ENCODE measurements at places on chromosomes 7 and 10.

- DNase-seq = peak; percentile 58
These were observed 4.2 kb downstream of the ELN start for GRCh38 chr7:74032191-74032490.

DNA sequence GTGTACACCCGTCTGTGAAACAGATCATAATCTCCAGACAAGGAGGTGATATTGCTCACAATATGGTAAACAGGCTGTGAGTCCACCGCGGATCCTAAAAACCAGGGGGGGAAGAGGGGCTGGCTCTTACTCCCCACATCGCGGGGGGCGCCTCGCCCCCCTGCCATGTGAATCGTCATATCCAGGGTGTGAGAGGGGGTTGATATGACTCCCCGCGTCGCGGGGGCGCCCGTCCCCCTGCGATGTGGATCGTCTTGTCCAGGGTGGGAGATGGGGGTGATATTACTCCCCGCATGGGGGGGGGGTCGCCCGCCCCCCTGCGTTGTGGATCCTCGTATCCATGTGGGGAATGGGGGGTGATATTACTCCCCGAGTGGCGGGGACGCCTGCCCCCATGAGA is 30.9 kb downstream of the OCM2 start:
- DNase-seq = no peak

- DNase-seq = peak; percentile 60
These were observed 54.8 kb downstream of the DAGLB start for GRCh38 chr7:6392712-6393666.

DNA sequence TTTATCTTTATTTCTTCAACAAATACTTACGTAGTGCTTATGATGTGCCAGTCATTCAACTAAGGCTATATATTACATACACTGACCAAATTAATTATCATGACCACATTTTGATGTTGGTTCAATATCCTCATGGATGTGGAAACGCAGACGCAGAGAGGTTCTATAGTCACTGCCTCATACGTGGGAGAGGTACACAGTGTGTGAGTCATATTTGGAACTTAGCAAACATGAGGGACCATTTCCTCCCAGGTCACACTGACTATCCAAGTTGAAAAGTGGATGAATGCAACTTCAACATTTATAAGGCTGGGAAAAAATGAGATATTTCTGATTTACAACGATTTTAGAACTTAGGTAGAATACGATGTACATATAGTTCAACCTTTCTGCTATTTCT is 113.6 kb downstream of the PRLHR start:
- no peak for DNase-seq

GRCh38 chr7:30771174-30771879 is at the start of gene MINDY4:
TSS of gene MINDY4 (plus strand) at chr7:30771417. CDS start at chr7:30771494, 77 bp downstream.
- DNase-seq = peak; percentile 75

DNA sequence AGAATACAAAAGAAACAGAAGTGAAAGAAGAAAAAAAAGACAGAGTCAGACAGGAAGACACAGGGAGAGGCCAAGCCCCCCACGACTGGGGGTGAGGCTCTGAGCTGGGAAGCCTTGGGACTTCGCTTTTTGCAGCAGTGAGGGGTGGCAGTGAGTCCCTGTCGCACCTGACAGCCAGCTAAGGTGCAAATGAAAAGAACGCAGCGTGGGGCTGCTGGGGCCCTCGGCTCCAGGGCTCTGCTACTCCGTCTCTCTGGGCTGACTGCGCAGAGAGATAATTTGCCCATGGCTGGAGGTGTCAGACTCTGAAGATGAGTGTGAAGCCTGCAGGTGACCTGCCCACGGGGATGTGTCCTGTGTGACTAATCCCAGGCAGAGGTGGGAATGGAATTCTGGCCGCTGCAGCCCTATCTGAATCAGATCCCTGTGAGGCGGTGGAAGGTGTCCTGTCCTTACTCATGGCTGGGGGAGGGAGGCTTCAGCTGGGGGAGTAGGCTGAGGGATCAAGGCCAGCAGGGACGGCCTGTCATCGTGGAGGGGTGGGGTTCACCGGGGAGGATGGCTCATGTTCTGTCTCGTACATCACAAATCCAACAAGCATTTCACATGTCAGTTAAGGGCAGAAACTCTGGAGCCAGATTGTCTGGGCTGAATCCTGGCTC is 96.4 kb downstream of the SLIT1 start:
- no peak for DNase-seq

GRCh38 chr10:51235865-51236264 is 161.6 kb downstream of the PRKG1 start:
- no peak for DNase-seq

DNA sequence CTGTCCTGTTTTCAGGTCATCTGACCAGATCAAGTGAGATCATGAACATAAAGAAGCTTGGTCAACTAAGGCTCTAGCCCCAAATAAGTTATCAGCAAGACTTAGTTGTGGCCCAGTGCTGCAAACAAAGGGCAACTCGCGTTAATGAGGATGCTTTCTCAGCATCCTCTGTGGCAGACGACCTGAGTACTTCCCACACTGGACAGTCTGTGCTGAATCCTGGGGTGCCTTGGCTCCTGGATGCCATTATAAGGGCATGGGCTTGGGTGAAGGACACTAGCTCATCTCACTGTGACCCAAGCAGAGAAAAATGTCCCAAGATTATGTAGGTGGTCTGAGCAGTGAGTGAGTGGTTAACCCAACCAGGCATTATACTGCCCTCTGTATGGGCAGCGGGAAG is 13.9 kb downstream of the CPA5 start:
- DNase-seq = no peak

DNA sequence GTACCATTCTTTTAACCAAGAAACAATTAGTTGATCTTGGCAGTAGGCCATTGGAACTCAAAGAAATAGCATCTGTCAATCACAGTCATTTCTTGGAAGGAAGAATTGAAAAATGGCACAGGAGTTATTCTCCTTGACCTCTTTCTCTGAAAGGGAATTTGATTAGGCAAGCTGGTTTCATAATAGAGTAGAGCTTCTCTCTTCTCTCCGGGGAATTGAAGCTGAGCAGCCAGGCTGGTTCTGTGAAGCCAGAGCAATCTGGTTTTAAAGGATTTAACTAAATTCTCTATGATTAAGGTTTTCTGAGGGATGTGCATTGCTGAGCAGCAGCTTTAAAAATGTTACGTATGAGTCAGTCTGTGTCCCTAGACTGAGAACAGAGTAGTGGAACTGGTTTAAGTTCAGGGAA is 70.2 kb downstream of the AHCYL2 start:
- peak; percentile 86 for DNase-seq

GRCh38 chr10:15208221-15208620 is 39.7 kb upstream of the NMT2 start:
- no peak for DNase-seq

GRCh38 chr10:43878386-43878785 is 229.7 kb upstream of the ZNF32 start:
- peak; percentile 77 for DNase-seq

- peak; percentile 47 for DNase-seq
These were observed 363.6 kb upstream of the NRP1 start for GRCh38 chr10:33698033-33698432.

DNA sequence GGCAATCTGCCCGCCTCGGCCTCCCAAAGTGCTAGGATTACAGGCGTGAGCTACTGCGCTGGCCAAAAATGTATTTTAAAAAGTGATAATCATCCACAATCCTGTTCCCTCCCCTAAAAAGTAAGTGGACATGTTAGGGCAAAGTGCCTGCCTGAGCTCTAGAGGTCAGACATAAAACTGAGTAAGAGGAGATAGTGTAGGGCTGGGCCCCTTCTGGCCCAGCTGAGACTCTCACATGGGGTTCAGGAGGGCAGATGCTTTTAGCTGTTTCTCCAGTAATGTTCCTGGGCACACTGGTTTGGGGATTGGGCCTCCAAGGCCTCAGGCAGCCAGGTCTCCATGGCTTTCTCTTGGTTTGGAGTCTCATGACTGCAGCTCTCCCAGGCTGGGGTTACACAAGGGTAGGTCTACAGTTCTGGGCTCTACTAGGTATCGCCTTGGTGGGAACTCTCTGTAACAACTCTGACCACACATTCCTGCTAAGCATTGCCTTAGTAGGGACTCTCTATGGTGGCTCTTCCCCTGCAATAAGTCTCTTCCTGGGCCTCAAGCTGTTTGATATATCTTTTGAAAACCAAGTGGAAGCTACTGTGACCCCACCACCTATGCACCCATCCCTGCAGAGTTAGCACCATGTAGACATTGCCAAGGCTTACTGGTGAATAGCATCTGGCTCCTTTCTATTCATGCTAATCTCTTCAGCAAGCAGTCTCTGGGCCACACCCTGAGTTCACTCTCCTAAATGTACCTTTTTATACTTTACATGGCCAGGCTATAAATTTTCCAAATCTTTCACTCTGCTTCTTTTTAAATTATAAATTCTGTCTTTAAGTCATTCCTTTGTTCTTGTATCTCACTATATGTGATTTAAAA is 6.9 kb upstream of the NUDCD3 start:
- DNase-seq = no peak

DNA sequence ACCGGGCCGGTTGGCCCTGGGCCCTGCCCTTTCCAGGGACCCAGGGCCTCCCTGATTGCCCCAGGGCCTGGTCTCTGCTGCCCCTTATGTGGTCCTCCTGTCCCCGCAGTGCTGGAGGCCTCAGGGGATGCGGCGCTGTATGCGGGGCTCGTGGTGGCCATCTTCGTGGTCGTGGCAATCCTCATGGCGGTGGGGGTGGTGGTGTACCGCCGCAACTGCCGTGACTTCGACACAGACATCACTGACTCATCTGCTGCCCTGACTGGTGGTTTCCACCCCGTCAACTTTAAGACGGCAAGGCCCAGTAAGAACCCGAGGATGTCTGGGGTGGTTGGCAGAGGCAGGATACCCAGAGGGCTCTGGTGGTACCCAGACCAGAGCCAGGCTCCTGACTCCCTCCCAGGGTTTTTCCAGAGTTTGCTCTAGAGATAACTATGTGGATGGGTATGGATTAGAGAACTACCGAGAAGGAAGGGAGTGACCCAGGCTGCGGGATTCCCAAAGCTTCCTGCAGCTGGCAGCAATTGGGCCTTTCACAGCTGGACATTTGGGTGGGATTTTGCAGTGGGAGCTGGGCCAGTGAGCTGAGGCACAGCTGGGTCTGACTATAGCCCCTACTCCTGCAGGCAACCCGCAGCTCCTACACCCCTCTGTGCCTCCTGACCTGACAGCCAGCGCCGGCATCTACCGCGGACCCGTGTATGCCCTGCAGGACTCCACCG is 28.1 kb upstream of the SLC29A3 start:
- no peak for DNase-seq

DNA sequence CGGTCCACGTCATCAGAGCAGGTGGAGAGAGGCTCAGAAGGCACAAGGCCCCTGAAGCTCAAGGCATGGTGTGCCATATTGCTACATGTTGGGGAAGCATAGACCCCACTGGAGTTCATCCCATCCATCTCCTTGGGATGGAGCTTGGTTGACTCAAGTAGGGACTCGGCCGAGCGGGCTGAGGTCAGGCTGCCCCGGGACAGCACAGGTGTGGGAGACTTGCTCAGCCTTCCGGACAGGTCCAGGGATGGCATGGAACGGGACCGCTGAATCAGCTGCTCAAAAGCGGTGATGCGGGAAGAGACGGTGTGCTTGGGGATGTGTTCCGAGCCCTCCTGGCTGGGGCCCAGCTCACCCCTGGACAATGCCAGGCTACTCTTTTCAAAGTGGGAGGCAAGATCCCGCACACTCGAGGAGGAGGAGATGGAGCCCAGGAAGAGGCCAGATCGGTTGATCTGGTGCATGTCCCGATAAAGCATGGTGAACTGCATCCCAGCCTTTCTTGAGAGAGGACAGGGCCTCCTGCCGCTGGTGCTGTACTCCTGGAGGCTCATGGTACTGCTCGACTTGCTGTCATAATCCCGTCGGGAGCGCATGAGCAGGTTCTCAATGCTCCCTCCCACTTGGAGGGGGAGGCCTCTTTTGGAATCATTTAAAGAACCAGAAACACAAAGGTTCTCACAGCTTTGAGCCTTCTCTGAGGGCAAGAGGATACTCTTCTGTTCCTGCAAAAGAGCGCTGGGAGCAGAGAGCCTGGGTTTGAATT is 65.6 kb upstream of the PDLIM1 start:
- DNase-seq = no peak

DNA sequence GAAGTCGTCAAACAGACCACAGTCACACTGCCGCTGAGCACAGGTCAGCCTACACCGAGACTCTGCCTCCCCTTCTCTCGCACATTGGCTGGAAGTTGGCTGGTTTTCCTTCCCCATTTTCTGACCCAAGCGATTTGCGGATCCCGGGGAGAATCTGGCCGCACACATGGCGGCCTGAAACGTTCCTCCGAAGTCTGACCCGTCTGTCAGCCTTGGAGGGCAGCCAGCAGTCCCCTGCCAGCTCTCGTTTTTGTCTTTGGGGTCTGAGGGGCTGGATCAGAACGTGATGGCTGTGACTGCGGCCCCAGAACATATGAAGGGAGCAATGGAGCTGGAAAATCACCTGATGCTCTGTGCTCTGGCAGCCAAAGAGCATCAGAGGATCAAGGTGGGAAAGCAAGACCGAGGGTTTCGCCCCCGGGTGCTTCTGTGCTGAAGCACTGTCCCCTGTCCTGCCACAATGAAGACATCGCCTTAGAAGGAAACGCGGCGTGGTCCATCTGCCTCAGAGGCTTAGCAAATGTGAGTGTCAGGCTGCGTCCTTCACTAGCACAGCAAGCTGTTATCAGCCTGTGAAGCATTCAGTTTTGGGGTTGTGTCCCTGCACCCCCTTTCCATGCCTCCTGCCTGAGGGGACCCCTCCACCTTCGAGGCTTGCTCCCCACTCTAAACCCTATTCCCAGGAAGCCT is 119.3 kb upstream of the SHH start:
- no peak for DNase-seq

DNA sequence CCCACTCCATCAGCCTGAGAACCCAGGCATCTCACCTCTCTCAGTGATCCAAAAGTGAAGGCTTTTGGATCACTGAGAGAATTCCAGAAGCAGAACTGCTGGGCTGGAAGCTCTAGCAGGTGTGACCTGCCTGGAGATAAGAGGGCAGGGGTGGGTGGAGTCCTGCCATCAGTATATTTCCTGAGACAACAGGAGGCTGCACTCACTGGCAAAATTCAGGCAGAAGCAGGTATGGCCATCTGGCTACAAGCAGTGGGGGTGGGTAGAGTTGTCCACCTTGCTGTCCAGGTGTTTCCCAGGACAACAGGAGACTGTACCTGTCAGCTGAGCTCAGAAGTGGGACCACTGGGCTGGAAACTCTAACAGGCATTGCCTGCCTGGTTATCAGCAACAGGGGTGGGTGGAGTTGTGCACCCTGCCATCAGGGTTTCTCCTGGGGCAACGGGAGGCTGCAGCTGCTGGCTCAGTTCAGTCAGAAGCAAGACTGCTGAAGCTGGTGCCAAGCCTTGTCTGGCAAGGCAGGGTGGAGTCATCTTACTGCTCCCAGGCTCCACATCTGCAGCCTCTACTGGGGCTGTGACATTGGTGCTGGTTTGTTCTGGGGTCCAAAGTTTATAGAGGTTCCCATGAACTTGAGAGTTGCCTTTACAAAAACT is 47.2 kb upstream of the SFTPD start:
- no peak for DNase-seq

DNA sequence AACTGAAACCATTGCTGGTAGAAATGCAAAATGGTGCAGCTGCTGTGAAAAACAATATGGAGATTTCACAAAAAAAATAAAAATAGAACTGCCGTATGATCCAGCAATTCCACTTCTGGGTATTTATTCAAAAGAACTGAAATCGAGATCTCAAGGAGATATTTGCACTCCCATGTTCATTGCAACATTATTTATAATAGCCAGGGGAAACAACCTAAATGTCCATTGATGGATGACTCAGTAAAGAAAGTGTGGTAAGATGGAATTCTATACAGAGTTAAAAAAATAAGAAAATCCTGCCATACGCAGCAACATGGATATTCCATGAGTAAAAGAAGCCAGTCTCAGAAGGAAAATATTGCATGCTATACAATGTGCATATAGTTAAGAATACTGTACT is 290.6 kb upstream of the GHITM start:
- DNase-seq = no peak

GRCh38 chr7:94142281-94142680 is 138.1 kb upstream of the BET1 start:
- DNase-seq = no peak

All from fibroblast of skin of scalp (primary cell).